ENCODE measurements at places on chromosomes 2 and 18.

GRCh38 chr2:173033084-173033483, 42.6 kb upstream of the MAP3K20 start:
- no peak for DNase-seq

DNA sequence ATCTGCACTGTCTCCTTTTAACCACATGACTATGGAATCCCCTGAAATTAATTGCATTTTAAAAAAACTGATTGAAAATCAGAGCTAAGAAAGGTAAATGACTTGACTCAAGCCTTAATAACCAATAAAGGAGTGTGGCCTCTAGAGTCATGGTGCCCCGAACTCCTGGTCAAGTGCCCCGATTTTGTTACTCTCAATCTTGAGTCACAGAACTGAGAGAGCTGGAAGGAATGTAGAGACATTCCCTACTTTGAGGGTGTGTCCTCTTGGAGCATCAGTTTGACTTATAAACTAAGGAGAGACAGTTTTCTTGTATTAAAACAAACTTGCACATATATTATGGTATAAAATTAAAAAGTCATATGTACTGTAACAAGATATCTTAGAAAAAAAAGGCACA, 2.4 kb downstream of the WDR43 start:
- DNase-seq, result no peak

DNA sequence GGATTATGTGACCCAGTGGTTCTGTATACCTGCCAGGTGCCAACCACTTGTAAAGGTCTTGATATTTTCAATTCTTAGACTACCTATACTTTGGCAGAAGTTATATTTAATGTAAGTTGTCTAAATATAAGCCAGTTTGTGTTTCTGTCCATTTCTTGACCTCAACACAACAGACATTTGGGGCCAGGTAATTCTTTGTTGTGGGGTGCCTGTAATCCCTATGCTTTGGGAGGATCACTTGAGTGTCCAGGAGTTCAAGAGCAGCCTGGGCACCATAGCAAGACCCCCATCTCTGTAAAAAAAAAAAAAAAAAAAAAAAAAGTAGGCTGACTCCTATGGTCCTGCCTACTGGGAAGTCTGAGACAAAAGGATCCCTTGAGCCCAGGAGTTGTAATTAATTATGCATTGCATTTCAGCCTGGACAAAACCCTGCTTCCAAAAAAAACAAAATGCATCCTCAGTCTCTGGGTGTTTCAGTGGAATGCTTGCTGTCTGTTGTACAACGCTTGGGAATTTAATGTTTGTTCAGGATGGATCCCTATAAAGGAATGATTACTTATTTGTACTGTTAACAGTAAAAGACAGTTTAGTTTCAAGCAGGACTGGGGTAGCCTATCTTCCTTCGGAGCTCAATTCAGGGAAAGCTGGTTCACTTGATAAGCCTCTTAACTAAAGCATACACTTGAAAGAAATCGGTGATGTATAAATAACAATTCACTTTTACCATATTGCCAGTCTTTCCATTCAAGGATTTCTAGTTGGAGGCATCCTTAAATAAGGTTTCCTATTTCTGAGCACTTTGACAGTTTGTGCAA, 3.4 kb downstream of the RPS27A start:
- DNase-seq, result peak; percentile 37

GRCh38 chr18:47618758-47619157, 311.7 kb downstream of the SMAD2 start:
- DNase-seq, result no peak

GRCh38 chr2:13005761-13006335, 289.1 kb downstream of the TRIB2 start:
- DNase-seq, result no peak

- peak; percentile 42 for DNase-seq
These were observed 1.4 kb downstream of the MBD2 start for GRCh38 chr18:54222922-54223567.

- DNase-seq, result no peak
These were observed 53.4 kb downstream of the KIF5C start for GRCh38 chr2:148928395-148928794.

DNA sequence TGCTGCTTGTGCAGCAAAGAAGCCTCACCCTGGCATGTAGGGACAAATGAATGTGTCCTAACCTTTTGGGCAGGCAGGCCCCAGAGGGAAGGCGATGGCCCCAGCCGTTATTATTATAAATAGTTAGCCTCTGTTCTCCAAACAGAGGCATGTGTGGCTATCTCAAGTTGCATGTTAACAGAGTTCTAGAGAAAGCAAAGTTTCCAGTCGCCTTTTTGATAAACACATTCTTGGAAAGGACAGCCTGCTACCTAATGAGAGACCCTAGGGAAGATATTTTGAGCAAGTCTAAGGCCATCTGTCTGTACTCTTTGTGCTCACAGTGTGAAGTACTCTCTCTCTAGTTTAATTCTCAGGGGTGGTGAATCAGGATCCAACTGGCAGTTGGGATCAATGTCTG, 97.4 kb upstream of the FHL2 start:
- no peak for DNase-seq

- DNase-seq, result no peak
These were observed 16.5 kb upstream of the COL3A1 start for GRCh38 chr2:188957646-188958045.

DNA sequence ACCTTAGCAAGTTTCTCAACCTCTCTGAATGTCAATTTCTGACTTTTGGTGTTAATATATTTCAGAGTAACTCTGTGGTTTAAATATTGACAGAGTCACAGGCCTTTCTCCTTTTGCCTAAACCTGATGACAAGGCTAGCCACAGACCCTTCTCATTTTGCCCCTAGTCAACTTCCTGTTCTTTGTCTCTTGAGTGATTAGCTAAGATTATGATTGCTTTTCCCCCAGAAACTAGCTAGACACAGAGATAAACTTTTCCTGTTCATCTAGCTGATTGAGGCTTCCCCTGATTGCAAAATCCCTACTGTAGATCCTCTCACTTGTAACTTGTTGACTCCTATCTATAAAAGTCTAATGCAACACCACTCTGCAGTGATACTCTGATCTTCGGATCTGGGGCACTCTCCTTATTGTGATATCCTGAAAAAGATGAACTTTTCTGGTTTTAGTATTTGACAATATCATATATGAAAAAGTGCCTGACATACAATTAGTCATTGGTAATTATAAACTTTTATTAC, 241.4 kb downstream of the ZNF385B start:
- DNase-seq, result no peak

GRCh38 chr2:215441560-215442400, 5.9 kb upstream of the FN1 start:
- no peak for DNase-seq

- no peak for DNase-seq
These were observed 128.8 kb upstream of the SESTD1 start for GRCh38 chr2:179393481-179393880.

- peak; percentile 84 for DNase-seq
These were observed 48.8 kb downstream of the ADNP2 start for GRCh38 chr18:80157708-80158343.

DNA sequence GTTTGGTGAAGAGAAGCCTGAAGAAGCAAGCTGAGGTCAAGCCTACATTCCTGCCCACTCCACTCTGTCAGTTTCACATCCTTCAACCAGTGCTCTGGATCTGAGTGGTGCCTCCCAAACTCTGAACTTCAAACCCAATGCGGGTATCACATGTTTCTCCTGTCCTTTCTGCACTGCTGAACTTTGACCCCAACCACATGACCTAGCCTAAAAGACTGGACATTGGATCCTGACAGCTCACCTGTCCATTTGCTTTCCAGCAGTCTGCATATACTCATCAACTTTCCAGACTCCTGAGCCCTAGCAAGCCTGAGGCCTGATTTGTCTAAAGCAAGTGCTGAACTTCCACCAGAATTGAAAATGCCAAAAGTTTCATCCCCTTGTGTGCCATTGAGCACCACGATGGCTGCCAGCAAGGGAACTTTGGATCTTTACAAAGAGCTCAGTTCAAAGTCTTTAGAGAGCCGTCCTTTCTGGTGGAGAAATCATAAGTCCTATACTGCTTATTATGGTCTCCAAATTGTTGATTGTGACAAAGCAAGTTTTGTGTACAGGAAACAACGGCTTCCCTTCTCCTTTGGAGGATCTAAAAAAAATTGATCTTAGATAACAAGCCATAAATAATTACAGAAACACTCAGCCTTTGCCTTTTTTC, 37.6 kb upstream of the ITGA6 start:
- DNase-seq, result no peak

- no peak for DNase-seq
These were observed 18.6 kb downstream of the ADCYAP1 start for GRCh38 chr18:923144-923866.

- no peak for DNase-seq
These were observed 14.7 kb downstream of the RALB start for GRCh38 chr2:120267348-120267747.

DNA sequence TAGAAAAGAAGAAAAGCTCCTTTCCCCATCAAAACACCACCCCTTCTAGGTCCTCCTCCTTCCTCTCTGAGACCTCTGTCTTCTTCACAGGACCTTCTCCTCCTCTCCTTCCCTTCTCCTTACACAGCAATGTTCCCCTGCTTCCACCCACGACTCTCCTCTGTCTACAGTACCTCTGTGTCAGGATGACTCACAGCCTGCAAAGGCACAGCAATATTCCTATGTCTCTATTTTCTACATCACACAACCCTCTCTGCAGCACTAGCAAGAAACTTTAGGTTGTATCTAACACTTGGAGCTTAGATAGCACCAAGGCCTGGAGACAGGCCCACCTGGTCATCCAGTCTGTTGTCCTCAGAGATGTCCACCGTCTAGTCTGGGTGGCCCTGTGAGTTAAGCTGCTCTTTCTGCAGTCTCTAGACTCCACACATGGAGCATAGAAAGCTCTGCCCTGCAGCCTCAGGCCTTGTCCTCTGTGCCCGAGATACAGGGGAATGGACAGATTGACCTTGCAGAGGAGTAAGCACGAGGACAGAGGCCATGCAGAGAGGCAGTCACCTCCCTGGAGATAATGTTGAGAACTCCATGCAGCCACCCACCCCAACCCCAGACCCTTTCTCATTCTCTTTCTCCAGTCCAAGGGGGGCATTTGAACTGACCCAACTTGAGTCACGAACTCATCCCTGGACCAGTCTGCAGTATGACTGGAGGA, 212.0 kb downstream of the TNS1 start:
- no peak for DNase-seq

DNA sequence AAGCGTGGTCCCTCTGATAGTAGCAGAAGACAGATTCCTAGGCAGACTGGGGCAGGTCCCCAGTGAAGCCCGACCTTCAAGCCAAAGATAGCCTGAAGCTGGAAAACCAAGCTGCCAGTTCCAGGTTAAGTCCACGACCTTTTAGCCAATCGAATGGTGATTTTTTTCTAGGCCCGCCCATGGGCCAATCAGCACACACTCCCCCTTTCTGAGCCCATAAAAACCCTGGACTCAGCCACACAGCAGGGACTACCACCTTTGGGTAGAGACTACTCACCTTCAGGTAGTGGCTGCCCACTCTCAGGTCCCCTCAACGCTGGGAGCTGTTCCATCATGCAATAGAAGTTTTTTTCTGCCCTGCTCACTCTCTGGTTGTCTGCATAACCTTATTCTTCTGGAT, 14.5 kb upstream of the ADI1 start:
- DNase-seq, result no peak

DNA sequence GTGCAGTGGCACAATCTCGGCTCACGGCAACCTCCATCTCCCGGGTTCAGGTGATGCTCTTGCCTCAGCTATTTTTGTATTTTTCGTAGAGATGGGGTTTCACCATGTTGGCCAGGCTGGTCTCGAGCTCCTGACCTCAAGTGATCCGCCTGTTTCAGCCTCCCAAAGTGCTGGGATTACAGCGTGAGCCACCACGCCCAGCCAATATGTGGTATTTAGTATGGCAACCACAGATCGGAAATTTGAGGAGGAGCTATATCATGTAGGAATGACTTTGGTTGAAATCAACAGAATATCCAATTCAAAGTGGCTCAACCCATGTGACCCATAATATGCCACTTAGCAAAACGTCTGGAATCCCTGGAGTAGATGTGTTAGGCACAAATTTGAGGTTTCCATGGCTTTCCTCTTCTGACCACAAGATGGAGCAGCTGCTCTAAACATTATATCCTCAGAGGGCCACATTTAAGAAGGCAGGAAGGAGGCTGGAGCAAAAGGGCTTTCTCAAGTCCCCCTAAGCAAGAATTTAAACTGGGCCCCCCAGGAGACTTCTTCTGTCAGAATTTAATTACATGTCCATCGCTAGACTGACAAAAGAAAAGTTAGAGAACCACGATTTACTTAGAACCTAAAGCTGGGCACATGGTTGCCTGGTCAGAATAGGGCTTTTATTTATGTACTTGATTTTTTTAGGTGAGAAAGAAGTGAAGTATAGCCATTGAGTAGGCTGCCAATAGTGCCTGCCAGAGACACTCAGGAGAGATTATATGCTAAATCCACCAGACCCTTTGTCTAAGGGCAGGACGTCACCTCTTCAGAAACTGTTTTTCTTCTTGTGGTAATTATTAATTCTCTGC, 49.6 kb upstream of the ITSN2 start:
- peak; percentile 90 for DNase-seq

DNA sequence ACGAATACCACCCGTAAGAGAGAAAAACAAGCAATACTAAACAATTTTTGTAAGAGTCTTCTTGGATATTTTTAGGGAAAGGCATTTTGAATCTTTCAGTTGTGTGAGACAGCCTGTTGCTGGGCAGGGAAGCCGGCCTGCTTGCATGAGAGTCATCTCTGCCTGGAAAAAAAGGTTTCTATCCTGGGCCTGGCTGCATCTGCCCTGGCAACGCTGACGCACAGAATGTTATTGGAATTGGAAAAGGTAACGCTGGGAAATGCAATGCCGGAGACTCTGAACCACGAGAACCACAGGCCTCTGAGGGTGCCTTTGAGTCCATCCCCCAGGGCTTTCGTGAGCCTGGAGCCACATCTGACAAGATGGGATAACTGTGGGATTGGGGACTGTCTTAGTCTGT, 17.9 kb upstream of the NPAS2 start:
- DNase-seq, result no peak

DNA sequence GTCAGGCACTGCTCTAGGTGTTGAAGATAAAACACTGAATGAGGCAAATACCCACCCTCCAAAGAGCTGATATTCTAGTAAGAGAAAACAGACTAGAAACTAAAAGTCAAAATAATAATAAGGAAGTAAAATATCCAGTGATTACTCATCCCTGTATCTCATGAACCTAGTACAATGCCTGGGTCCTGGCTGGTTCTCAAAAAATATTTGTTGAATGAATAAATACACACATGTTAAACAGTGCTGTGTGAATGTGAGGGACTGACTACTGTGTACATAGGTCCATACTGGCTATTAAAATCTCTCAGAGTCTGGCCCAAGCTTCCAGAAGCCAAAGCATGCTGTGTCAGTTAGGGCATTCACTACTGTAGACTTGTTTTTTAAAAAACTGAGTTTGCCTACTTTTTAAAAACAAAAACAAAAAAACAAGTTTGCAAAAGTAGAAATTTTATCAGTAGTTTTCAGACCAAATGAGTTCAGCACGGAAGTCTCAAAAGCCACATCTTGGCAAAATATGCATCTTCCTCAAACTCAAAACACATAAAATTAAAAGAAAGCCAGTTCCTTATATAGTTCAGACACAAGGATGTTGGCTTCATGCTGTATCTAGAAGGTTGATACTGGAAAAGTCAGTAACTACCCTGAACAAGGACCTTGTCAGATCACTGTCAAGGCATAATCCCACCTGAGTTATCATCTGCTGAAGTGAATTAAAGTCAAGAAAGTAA, 136.2 kb downstream of the THADA start:
- peak; percentile 23 for DNase-seq
